Activated CD8-positive, alpha-beta memory T cell treated with anti-CD3 and anti-CD28 coated beads for 48 hours (primary cell): ENCODE measurements at places on chromosomes 6 and 20.

GRCh38 chr6:44002593-44003344, 124.5 kb downstream of the MRPL14 start:
- DNase-seq = peak; percentile 48

DNA sequence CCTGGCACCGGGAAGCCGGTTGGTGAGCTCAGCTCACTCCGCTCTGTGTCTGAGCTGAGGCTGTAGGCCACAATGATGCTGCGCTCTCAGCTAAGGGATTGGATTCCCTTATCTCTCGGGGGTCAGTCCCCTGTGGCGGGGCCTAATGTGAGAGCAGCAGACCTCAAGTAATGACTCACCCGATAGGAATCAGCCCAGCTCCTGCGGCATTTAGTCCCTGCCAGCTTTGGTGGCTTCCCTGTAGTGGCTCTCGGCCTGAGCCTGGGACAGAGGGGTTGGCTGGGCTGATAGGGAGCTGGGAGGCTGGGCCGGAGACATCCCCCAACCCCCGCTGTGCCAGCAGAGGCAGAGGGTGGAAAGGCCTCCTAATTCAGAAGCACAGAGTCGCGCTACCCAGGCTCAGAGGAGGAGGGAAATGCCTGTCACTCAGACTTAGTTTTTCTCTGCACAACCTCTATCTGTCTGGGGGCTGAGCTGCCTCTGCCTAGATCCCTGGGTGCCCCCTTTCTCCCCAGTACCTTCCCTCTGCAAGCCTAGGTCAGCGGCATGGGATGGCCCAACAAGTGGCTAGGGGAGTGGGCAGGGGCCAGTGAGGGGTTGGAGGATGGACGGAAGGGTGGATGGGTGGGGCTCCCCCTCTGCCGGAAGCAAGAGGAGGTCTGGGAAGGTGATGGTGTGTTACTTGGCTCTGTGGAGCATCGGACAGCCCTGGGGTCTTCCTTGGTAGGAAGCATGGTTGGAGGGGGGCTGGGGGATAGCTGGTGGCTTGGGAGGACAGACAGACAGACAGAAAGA, 92.2 kb downstream of the CDH22 start:
- DNase-seq = no peak

GRCh38 chr6:56368491-56368890, 121.1 kb upstream of the COL21A1 start:
- DNase-seq = no peak

- DNase-seq = no peak
Measured at GRCh38 chr20:59568509-59569024, 35.8 kb upstream of the PHACTR3 start.

DNA sequence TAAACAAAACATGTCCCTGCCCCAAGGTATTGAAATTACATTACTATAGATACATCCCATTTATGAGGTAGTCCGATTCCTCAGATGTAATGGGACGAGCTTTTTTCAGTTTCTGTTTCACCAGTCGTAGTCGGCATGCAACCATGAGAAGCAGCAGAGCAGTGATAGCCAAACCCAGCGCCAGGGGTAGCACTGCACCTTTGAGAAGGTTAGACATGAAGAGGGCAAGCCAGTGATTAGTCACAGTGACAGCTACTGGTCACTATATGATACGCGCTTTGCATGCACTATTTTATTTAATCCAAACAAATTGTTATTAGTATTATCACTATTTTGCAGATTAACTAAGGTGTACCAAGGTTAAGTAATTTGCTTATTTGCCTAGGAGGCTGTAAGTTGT, 43.7 kb downstream of the LRP11 start:
- no peak for DNase-seq

GRCh38 chr6:53734473-53735299, 60.1 kb upstream of the LRRC1 start:
- no peak for DNase-seq

DNA sequence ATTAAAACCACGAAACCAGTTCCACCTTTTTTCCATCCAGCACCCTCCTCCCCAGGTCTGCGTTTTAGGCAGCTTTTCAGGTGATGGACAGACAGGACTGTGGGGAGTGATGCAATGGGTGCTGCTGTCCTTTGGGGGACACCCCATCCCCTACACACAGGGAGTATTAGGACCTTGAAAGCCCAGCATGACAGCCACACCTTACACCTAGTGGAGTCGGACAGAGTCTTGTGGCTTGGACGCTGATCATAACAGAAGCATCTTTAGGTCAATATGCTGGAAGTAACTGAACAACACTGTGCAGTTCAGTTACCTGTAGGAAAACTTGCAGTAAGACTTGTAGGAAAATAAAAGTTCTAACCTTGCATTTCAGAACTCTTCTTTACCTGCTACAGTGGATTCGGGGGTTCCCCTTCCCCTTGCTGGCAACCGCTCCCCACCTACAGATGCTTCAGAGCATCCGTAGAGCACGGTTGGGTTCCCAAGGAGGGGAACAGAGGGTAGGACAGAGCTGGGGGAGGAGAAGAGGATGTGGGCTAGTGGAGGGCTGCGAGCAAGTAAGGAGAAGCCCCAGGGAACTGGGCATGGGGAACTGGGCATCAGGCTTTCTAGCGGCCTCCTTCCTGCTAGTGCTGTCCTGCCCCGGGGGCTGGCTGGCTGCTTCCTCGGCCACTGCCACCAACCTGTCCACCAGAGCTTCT, 31.7 kb downstream of the PLEKHG1 start:
- DNase-seq = no peak

DNA sequence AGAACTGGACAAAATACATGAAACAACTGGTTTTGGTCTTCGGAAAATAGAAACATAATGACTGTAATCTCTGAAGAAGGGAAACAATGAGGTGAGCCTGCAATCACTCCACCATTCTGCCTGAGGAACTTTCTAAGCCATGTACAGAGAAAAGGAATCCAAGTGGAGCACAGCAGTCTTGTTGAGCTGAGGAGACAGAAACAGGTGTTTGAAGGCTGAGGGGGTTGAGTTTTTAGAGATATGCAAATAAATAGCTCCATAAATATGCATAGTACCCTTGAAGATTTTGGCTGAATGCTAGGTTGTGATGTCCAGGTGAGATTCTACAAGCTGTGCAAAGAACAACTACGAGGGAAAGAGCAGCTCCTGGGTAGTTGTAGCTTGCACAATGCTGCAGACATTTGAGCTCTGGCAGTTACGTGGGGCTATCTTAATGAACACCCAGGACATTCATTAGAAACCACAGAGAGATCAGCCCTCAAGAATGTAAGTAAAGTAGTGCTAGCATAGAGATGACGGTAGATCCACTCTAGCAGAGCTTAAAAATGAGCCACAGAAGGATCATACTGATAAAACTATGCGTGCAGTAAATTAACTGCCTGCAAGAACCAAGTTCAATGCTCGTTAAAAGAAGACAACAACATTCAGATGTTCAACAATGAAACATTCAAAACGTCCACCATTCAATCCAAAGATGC, 24.3 kb downstream of the TUBB2B start:
- DNase-seq = no peak
